Activated CD4-positive, alpha-beta T cell treated with anti-CD3 and anti-CD28 coated beads, Interleukin-2, amount 10 ng/mL, durations not matched to agents 24 days and 14 days (primary cell): ENCODE measurements at places on chromosomes 3 and 15. TPM values are rescaled to one million over a fixed set of nuclear protein-coding genes. Genes with fewer than 3 reads are reported as not detected.

- DNase-seq, result no peak
Observed at GRCh38 chr3:82556113-82556512, 794.7 kb upstream of the GBE1 start.

- DNase-seq, result no peak
Observed at GRCh38 chr3:194572143-194572789, 61.0 kb downstream of the TMEM44 start.

- DNase-seq, result peak; percentile 76
Observed at GRCh38 chr3:5022187-5022965, 43.1 kb downstream of the BHLHE40 start.

- DNase-seq, result no peak
Observed at GRCh38 chr3:24725514-24726255, 231.0 kb upstream of the THRB start.

DNA sequence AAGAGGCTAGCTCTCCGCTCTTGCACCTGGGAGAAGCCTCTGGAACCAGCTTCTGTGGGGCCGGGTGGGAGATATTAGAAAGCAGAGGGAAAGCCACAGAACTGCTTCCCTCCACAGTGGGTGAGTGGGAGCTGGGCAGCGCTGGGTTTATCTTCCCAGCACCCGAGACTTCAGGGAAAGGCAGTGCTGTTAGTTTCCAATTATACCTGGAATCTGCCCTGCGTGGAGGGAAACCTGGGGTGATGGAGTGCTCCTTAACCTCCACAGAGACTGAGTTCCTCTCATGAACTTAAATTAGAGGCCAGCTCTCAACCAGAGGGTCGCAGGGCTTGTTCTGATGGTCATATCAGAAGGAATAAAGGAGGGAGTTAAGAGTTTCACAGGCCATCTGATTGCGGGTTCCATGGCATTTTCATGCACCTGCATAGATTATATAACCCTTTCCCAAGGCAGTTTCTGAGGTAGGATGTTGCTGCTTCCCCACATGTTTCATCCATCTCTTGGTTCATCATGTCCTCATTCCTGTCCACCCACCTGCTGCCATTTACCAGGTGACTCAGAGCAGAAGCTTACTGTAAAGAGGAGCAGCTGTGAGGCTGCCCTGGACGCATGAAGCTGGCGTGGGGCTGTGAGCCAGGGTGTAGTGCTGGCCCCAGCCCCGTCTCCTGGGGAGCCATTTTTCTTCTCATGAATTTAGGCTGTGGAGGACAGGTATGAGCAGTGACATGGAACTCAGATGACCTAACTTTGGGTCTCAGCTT, 42.5 kb downstream of the CA12 start:
- no peak for DNase-seq

DNA sequence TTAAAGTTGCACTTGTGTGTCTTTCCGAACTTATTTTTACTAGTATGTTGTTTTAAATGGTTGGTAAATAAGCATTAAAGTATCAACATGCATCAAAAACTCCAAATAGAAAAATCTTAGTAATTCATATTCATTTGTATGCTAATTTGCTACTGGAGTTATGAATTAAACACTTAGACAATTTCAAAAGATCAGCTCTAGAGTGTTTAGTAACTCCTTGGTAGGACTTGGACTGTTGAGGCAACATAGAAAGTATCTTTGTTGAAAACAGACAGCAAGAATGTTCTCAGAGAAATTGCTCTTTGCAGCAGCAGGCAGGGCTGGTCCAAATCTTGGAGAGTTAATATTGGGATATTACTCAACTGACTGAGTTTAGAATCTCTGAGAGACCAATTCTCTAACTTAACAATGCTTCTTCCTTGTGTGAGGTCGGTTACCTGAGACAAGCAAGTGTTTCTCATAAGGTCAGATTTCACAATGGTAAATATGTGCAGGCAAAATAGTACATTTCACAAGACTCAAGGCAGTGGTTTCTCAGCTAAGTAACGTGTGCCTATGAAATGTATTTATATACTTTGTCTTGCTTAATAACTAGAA, 147.8 kb upstream of the IL12A start:
- no peak for DNase-seq

The MST1R gene
- total RNA-seq, result 1.0 and 1.5 TPM in 2 replicates

GRCh38 chr3:47976135-47976732, 40.0 kb downstream of the MAP4 start:
- no peak for DNase-seq

GRCh38 chr15:99340347-99340746, 89.1 kb downstream of the LRRC28 start:
- no peak for DNase-seq

DNA sequence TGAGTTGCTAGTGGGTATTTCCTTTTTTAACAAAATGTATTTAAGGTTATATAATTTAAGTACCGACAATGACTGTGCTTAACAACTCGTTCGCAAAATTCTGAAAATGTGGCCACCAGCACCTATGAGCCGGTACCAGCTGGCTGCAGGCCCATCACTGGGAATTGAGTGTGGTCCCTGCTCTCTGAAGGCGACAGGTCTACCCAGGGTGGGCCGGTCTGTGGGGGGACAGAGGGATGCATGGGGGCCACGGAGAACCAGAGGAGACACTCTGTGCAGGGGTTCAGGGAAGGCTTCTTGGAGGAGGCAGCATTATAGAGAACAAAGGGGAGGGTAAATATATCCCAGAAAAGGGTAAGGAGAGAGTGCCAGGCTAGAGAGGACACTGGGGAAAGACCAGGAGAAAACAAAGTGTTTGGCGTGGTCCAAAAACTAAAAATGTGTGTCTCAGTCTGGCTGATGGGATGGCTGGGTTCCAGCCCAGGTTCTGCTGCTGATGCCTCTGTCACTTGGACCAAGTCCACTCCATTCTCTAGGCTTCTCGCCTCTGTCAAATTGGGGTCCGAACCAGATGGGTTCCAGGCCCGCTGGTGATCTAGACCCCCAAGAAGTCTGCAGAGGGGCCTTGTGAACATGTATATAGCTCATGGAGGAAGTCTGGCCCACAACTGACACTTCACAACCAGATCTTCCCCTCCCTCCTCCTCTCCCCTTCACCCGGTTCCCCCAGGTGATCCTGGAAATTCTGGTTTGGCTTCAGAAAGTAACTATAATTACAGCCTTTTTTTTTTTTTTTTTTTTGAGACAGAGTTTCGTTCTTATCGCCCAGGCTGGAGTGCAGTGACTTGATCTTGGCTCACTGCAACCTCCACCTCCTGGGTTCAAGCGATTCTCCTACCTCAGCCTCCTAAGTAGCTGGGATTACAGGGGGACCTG, 10.7 kb upstream of the CYP11A1 start:
- no peak for DNase-seq

GRCh38 chr15:27993996-27994780, 104.9 kb downstream of the OCA2 start:
- peak; percentile 24 for DNase-seq

DNA sequence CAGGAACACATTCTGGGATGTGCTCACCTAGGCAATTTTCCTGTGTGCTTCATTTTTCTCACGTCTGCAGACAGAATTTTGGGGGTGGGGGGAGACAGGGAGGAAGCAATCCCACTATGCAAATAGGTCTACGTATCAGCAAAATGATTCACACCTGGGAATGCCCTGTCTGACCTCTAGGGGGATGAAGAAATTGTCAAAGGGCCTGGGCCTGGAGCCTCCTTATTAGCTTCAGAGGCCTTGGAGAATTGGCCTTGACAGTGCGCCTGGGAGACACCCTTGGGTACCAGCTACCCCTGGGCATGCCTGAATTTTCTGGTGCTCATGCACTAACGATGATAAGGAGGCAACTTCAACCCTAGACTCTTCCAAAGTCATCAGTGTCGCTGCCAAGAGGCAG, 207.5 kb downstream of the CADPS start:
- no peak for DNase-seq

GRCh38 chr3:123246866-123247265, 45.1 kb downstream of the SEC22A start:
- no peak for DNase-seq

- no peak for DNase-seq
Observed at GRCh38 chr3:63762934-63763550, 56.1 kb upstream of the C3orf49 start.

The MAP2K1 gene
- 98.9 and 106 TPM in 2 replicates for total RNA-seq

The TM2D3 gene
- 56.2 and 62.7 TPM in 2 replicates for total RNA-seq

DNA sequence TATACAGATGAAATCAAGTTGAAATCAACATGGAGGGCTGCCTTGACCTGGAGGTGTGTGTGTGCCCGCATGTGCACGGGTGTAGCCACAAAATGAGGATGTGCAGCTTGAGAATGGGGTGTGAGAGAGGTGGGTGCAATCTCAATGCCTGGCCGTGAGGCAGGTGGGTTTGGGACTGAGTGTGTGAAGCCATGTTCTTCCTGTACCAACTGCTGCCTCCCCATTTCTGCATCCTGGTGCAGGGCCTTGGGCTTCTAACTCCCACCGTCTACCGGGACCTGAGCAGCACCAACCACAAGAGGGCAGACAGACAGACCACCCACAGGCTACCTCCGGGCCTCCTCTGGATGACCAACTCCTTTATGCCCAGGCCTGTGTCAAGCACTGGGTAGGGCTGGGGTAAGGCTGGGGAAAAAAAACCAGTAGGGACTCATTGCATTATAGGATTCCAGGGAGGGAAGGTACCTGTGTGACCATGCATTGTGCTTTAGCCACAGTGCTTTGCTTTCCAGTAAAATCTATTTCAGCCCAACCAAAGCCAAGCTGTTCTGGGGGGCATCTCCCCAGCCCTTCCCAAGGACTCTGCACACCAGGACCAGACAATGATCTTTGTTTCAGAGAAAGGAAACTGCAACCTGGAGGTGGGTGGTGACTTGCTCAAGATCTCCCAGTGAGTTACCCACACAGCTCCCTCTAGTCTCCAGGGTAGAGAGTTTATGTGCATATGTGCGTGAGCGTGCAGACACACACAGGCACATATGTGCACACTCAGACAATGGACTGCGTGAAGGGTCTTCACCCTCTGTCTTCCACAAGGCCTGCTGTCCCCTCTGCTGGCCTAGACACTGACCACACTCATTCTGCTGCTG, 162.2 kb upstream of the TLE3 start:
- peak; percentile 70 for DNase-seq

GRCh38 chr15:36256404-36256807, 323.0 kb upstream of the CDIN1 start:
- no peak for DNase-seq

GRCh38 chr15:88900309-88900981, 5.1 kb upstream of the HAPLN3 start:
- no peak for DNase-seq

The ZCWPW2 gene
- total RNA-seq, result 0.14 TPM in 1 of 2 replicates, not detected in the other

The CADM2 gene
- not detected in 2 replicates for total RNA-seq

GRCh38 chr15:64251121-64251520, 88.3 kb upstream of the PPIB start:
- peak; percentile 72 for DNase-seq

DNA sequence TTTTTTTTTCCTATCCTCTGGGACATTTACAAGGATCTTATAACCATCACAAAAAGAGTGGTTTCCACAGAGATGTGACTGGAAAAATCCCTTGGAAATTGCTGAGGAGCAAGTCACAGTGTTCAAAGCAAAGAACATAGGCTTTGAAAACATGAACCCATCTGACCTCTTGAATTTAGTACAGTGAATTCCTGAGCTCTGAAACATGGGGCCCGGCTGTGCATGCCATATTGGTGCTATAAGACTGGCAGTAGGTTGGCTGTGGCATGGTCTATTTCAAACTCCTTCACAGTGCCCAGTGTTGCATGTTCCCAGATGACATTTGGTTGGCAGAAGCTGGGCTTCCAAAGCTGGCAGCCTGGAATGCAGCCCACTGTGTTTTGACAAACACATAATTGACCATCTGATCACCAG, 202.2 kb downstream of the TIGIT start:
- no peak for DNase-seq

DNA sequence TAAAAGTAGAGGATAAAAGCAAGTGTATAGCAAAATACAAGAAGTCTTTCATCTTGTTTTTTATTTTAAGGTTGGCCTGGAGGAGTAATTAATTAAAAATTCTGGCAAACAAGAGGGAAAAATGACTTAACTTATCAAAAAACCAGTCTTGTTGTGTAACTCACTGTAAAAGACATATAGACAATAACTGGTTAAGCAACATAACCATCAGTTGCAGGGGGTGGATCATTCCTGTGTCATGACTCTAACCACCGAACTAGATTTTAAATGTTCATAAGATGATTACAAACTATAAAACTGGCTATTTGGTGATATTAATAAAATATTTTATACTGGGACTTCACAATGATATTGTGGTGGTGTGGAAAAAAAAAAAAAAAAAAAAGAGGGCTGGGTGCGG, 130.6 kb downstream of the STAG1 start:
- no peak for DNase-seq

DNA sequence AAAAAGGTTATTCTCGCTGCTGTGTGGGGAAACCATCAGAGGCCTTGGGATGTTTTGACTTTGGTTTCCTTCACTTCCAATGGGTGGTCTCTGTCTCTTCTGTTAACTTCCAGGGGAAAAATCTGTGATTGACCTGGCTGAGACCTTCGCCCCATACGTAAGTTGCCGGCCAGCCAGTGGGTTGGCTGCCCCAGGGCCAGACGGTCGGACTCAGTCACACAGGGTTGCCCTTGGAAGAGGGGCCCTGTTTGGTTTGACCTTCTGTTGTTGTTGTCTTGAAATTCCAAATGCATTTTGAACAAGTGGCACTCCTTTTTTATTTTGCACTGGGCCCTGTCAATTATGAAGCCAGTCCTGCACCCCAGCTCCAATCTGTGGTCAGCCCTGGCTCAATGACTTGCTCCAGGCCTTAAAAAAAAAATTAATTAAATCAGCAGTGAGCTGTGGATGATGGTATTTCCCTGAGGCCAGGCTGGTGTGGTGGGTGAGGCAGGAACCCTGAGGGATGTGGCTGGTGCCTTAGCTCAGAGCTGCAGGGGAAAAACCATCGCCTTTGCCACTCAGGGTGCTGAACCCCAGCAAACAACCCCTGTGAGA, 4.5 kb downstream of the FAM107A start:
- DNase-seq, result no peak

DNA sequence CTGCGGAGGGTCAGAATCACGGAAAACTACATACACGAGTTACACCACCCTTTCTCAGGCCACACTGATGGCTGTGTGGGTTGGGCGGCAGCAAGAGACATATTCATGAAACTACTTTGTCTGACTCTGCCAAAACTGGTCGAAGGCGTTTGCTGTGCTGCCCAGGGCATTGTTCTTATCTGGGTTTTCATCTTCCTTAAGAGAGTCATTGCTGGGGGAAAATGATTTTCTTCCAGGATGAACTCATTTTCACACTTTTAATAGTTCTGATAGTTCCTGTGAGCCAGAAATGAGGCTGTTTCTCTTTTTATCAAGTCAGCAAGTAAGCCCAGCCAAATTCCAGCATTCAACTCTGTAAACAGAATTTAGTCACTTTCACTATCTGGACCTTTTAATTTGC, 47.6 kb downstream of the TRIM71 start:
- no peak for DNase-seq

- DNase-seq, result peak; percentile 63
Observed at GRCh38 chr15:38547255-38547997, 17.2 kb downstream of the RASGRP1 start.

The GOLGA8T gene
- total RNA-seq, result not detected in 2 replicates
